ENCODE measurements at places on chromosomes 4 and X.
A peak's percentile ranks its signal among the peaks of the same experiment; 100 is the strongest.

GRCh38 chrX:154981116-154981411 lies 41.5 kb downstream of the F8 start:
- no peak overlapping the region for H3K27ac ChIP-seq
- H3K27me3 ChIP-seq, result no peaks in the 10 kb centered on the region
- no peaks in the 10 kb centered on the region for H3K4me1 ChIP-seq
- peak overlapping the region; percentile 53 for H3K4me3 ChIP-seq
- no peaks in the 10 kb centered on the region for H3K36me3 ChIP-seq

DNA sequence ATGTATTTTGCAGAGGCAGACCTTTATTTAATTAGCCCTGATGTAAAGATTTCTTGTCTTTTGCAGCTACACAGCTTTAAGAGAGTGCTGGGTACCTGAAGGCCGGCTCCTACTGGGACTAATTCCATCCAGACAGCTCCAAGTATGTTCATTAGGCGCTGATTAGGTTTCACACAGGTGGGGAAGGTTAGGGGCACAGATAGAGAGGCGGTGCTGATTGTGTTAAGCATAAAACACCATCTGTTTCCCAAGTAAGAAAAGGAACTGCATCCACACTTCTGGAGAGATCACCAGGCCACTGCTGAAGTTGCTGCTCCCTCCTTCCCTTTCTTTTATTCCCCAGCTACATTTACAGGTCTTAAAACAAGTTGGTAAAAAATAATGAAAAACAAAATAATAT lies 349.5 kb downstream of the ZIC3 start:
- no peak for DNase-seq
- no peaks in the 10 kb centered on the region for H3K4me1 ChIP-seq
- H3K36me3 ChIP-seq, result no peaks in the 10 kb centered on the region
- no peaks in the 10 kb centered on the region for H3K27me3 ChIP-seq
- H3K4me3 ChIP-seq, result no peak overlapping the region
- no peak overlapping the region for H3K27ac ChIP-seq

DNA sequence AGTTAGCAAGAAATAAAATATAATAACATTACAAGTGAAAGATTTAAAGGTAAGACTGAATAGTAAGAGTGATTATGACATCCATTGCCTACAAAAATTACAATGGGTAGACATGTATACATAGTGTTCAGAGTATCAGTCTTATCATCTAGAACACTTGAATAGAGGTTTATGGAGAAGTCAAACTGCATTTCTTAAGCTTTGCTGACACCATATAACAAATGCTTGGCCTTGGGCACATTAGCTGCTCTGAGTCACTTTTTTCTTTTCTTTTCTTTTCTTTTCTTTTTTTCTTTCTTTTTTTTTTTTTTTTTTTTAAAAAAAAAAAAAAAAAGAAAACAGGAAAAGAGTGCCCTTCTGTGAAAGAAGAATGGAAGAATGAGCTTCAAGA lies 220.0 kb downstream of the SPCS3 start:
- no peak for DNase-seq
- no peaks in the 10 kb centered on the region for H3K36me3 ChIP-seq
- H3K4me1 ChIP-seq, result no peaks in the 10 kb centered on the region
- no peaks in the 10 kb centered on the region for H3K27me3 ChIP-seq

DNA sequence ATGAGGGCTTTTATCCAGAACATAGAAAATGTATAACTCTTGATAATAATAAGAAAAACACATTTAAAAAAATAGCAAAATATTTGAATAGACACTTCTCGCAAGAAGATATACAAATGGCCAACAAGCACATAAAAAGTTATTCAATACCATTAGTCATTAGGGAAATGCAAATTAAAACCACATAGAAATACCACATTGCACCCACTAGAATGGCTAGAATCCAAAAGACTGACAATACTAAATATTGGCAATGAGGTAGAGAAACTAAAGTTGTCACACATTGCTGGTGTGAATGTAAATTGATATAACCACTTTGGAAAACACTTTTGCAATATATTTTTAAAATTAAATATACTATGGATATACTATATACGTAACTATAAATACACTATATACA lies 754.3 kb upstream of the MAGEB2 start:
- no peaks in the 10 kb centered on the region for H3K27me3 ChIP-seq
- no peaks in the 10 kb centered on the region for H3K4me1 ChIP-seq
- no peaks in the 10 kb centered on the region for H3K36me3 ChIP-seq
- no peak overlapping the region for H3K4me3 ChIP-seq
- H3K27ac ChIP-seq, result no peak overlapping the region
